ENCODE measurements at places on chromosomes 1 and 21.

GRCh38 chr1:69401879-69402278 is 165.8 kb upstream of the LRRC7 start:
- DNase-seq: no peak

- DNase-seq: no peak
These were observed 3.1 kb downstream of the UBR4 start for GRCh38 chr1:19206947-19207346.

- no peak for DNase-seq
These were observed 116.7 kb upstream of the CHRM3 start for GRCh38 chr1:239269706-239270105.

DNA sequence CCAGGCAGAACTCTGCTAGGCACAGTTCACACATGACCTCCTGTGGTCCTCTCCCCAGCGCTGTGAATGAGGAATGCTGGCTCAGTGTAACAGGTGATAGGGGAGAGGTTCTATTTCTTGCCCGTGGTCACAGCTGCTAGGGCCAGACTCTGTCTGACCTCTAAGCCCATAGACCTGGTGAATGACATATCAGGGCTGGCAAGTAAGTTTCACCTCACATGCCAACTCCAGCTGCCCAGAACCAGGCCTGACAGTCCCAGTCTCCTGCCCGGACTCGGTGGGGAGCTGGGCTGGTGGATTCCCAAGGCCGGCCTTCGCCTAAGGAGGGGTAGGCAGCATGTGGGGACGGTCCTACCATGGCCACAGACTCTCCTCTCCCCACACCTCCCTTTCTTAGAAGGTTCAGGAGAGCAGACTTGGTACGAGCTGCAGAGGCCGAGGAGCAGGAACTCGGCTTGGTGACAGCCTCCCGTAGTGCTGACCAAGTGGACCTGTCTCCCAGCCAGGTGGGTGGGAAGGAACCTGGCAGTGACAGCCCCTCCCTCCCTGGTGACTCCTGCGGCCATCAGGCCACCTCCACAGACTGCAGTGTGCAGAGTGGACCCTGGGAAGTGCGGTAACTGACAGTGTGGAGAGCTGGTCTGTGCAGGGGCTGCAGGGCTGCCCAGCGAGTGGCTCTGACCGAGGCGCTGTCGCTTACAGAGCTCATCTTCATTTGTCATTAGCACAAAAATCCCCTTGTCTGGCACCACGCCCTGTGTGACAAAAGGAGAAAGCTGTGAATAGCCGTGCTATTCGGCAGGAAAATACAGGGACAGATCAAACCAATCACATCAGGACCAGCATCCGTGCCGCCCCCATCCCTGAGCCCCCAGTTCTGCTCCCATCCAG is 74.6 kb downstream of the SCCPDH start:
- no peak for DNase-seq

DNA sequence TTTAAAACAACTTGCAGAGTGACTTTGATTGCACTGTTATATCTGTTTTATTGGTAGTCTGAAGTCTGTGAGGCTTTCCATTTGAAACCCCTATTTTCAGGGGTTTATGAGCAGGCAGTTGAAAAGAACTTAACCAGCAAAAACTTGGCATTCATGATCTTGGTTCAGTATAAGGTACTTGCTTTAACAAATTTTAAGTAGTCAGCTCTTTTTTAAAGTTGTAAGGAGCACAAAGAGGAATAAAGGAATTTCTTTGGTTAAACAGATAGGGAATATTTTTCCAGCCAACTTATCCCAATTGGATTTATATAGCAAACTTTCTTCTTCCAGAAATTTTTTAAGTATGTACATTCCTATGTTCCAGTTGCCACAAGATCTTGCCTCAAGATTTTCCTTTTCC is 138.2 kb downstream of the RASAL2 start:
- DNase-seq: no peak

DNA sequence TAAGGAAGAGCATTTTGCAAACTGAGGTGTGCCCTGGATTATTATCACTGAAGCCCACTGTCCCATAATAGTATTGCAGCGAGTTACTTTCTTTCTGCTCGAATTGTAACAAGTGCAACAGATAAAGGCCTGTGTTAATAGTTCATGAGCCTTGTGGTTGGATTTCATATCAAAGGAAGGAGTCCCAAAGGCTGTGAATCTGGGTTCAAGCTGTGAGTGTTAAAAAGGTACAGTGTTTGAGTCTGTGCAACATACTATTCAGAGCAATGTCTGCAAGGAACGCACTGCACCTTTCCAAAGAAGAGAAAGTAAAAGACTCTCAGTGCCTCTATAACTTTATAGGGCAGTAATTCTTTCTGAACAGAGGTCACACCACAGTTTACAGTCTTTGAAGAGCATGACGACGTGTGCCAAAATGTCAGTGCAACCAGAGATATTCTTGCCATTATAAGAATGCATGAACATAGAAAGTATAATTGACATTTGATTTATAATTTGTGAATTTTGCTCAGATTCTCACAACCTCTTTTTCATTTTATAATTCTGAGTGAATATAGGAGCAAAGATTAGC is 79.1 kb downstream of the CDC7 start:
- DNase-seq: no peak

GRCh38 chr1:198919667-198920398 is 281.0 kb downstream of the PTPRC start:
- no peak for DNase-seq

GRCh38 chr1:212288615-212289014 is 3.4 kb downstream of the PPP2R5A start:
- no peak for DNase-seq

DNA sequence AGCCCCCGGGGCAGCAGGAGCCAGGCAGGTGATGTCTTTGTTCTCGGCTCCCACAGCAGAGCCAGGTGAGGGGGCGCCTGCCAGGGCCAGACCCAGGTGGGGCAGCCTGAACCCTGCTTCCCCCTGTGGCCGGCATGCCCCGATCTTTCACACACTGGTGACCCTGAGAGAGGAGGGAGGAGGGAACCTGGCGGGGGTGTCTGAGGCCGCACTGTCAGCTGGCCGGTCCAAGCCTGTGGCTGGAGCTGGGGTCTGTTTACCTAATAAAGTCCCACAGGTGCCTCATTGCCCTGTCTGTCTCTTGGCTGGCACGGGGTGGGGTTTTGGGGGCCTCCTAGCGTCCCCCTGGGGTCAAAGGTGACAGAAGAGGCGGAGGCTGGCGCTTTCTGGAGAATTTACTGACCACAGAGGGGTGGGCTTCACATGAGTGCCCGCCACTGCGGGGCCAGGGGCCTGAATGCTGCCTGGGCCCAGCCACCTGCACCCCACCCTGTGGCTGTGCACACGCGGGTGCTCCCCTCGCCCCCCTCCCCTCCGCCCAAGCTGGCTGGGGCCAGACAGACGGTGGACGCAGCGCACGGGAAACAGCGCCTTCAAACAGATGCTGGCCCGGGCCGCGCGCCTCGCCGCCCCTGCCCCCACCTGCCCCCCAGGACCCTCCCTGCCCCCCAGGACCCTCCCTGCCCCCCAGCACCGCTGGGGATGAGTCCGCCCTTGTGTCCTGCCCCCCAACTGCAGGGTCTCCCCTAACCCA is 5.8 kb downstream of the TMEM240 start:
- no peak for DNase-seq
